PC-9 (cell line): ENCODE measurements at places on chromosomes 6 and 20. TPM values are rescaled to one million over a fixed set of nuclear protein-coding genes. Genes with fewer than 3 reads are reported as not detected.

DNA sequence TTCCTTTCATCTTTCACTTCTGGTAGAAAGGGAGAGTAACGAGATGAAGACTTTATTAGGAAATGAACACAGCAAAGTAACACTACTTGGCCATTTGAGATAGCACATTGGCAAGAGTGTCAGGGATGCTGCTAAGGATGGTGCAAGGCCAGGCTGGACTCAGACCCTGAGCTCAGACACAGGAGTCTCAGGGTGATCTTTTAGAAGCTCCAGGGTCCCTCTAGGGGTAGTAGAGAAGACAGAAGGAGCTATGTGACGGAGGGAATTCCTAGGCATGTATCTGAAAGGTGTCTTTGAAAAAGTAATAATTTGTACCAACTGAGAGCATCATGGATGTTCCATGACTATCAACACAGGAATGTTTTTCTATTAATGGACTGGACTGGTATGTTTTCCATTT lies 436.5 kb downstream of the DHX35 start:
- H3K4me3 ChIP-seq, result no peak overlapping the region
- H3K27me3 ChIP-seq, result peaks cover 5% of the 10 kb centered on the region; the same call in 1 of the 2 replicates
- no peak overlapping the region for H3K27ac ChIP-seq
- DNase-seq, result no peak
- H3K4me1 ChIP-seq, result no peaks in the 10 kb centered on the region

The NINL gene
- 19.6 and 39.9 TPM in 2 replicates for total RNA-seq

- no peak for DNase-seq
- H3K27ac ChIP-seq, result no peak overlapping the region
- no peaks in the 10 kb centered on the region for H3K4me1 ChIP-seq
- no peaks in the 10 kb centered on the region for H3K36me3 ChIP-seq
- no peaks in the 10 kb centered on the region for H3K27me3 ChIP-seq
- no peak overlapping the region for H3K4me3 ChIP-seq
Measured at GRCh38 chr6:97081010-97081590, 156.6 kb downstream of the KLHL32 start.

The HLA-DRA gene
- not detected in 2 replicates for total RNA-seq
